ENCODE measurements at places on chromosomes 16 and 17. TPM values are rescaled to one million over a fixed set of nuclear protein-coding genes. Genes with fewer than 3 reads are reported as not detected.

DNA sequence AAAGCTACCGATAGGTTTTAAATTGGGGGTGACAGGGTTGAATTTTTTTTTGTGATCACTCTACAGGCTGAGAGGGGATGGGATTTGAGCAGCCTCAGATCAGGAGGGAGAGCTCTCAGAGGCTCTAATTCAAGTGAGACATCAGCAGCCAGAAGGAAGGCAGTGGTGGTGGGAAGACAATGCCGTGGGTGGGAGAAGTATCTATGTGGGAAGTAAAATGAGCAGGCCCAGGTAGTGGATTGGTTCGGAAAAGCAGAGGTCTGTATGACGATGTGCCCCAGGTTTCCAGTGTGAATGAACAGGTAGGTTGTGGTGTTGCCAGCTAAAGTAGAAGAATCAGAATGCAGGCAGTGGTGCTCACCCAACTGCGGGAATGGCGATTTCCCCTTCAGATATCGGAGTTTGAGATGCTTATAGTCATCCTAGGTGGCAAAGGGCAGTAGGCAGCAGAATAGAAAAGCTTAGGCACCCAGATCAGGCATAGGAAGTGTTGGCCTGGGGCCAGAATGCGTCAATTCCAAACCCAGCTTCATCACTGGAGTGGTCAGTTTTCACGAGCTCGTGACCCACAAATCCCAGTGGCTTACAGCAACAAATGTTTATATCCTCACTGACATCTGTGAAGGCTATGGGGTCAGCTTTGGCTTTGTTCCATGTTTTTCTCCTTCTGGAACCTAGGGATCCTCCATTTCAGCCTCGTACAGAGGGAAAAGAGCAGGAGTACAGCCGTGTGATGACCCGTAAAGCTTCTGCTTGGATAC lies 24.0 kb downstream of the MEOX1 start:
- DNase-seq: peak; percentile 58

GRCh38 chr16:86018487-86018886 lies 119.5 kb downstream of the IRF8 start:
- DNase-seq: peak; percentile 36

DNA sequence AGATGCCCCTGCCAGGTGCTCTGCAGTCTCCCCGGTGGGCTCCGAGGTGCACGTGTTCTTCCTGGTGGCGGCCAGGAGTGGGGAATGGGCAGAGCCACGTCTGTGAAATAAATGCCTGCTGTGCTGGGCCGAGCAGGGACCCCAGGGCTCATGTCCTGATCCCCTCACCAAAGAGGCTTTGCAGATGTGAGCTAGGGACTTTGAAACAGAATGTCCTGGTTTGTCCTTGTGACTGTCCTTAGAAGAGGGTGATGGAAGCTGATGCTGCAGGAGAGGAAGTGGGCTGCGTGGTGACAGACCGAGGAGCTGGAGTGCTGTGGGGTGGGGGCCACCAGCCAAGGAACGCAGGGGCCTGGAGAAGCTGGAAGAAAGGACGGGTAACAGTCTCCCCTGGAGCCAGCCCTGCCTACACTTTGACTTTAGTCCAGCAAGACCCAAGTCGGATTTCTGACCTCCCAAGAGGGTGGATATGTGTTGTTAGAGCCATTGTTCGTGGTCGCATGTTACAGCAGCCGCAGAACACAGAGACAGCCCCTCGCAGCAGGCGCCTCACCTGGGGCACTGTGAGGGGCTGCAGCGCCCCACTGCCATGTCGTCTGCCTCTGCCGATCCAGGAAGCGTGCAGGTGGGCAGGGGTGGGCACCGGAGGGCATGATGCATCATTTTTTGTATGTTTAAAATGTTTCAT lies 217.9 kb upstream of the CIBAR2 start:
- DNase-seq: no peak

- DNase-seq: no peak
Observed at GRCh38 chr17:81028506-81028858, 6.5 kb upstream of the BAIAP2 start.

DNA sequence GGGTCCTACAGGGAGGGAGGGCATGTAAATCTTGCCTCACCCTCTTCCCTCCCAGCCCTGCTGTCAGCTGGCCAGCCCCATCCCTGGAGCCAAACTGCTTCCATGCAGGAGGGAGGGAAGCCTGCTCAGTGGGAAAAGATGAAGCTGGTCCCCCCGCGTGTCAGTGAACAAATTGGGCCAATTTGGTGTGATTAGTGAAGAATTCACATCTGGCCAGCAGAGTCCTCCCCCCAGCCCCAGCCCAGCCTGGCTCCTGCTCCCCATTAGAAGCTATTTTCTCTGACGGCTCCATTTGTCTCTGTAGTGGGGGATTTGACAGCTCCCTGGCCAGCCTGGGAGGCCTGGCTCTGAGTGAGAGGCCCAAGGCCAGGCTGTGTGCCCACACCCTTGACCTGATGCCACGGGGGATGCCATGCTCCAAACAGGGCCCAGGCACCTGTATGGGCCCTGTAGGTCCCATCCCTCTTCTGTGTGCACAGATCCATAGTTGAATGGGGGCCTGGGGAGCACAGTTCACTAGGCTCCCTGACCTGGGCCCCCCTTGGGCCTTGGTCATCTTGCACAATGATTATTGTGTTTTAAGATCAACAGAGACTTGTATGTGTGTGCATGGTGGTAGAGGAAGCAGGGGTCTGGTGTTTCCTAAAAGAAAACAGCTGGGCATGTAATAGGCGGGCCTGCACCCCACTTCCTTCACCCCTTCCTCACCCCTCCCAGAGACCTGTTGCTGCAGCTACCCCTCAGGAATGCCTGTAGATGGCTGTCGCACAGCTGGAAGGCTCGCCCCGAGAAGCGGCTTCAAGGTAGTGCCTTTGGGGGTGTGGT lies 50.7 kb upstream of the TAC4 start:
- DNase-seq: no peak

GRCh38 chr16:10112021-10112420 lies 70.2 kb downstream of the GRIN2A start:
- DNase-seq: no peak

DNA sequence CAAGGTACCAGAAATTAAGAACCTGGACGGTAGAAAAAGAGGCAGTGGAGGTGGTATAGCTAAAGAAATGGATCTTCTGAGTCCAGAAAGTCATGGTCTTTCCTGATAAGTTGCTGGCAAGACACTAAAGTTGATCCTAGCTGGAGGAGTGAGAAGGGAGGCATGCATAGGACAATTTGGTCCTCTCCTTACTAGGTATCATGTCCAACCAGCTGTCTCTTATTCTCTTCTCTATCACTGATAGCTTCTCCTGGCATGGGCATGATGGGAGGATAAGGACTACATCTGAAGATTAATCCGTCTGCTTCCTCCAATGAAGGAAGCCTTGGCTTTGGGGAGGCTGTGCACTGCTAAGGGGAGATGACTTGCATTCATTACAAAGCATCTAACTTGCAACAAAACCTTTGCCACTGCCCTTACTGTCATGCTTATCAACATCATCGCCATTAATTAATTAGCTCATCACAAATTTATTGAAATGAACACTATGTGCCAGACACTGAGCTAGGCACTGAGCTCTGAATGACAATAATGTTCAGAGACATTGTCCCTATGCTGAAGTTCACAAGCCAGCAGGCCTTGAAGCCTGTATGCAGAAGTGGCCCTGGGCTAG lies 3.1 kb upstream of the FAM117A start:
- no peak for DNase-seq

DNA sequence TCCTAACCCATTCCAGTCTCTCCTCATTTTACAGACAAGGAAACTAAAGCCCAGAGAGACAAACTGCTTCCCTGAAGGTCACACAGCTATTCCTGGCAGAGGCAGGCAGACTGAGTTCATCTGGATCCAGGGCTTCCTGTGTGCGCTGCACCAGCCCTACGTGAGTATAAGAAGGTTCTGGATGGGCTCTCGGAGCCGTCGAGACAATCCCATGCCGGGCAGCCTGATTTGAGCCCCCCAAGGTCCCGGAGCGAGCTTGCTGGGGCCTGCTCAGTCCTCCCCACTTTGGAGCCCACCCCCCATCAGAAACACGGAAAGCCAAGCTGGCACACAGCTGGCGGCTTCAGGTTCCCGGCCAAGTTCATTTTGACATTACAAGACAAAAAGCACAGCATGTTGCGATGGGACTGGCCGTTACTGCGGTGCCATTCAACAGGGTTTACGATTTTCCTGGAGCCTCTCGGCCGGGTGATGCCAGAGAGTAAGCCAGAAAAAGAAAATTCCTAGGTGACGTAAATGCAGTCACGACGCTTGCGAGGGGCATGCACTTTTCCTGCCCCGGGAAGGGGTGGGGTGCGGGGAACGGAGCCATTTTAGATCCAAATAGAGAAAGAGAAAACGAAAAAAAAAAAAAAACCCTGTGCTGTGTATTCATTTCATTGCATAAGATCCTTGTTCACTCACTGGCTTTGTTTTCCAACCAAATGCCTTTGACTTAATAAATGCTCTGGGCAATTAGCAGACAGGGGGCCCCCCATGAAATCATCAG lies 167.1 kb upstream of the FOXF1 start:
- peak; percentile 95 for DNase-seq

- peak; percentile 97 for DNase-seq
Observed at GRCh38 chr16:86575754-86576557, 2.4 kb upstream of the FOXL1 start.

DNA sequence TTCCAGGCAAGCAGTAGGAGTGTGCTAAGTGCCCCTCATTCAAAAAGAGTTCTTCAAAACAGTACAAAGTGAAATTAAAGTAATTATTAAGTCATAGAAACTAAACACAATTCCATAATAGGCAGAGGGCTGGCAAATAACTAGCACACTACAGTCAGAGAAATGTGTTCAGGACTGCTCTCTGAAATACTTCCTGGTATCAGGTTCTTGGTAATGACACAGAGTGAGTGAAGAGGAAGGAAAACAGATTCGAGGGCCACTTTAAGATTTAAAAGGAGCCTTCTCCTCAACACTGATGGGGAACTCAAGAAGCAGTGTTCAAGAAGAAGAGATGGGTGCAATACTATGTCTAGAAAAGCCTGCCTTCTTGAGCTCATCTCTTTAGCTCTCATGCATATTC lies 139.2 kb downstream of the TOX3 start:
- no peak for DNase-seq

DNA sequence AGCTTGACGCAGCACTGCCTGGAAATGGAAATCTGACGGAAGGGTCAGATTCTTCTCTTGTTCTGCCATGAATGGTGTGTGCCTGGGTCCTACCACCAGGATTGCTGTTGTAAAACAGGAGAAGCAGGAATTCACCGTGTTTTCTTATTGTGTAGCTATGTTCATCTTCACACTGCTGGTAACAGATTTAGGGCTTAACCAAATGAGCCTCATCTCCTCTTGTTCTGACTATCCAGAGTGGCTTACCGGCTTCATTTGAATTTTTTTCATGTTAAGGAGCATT lies 97.3 kb upstream of the CHMP6 start:
- no peak for DNase-seq

DNA sequence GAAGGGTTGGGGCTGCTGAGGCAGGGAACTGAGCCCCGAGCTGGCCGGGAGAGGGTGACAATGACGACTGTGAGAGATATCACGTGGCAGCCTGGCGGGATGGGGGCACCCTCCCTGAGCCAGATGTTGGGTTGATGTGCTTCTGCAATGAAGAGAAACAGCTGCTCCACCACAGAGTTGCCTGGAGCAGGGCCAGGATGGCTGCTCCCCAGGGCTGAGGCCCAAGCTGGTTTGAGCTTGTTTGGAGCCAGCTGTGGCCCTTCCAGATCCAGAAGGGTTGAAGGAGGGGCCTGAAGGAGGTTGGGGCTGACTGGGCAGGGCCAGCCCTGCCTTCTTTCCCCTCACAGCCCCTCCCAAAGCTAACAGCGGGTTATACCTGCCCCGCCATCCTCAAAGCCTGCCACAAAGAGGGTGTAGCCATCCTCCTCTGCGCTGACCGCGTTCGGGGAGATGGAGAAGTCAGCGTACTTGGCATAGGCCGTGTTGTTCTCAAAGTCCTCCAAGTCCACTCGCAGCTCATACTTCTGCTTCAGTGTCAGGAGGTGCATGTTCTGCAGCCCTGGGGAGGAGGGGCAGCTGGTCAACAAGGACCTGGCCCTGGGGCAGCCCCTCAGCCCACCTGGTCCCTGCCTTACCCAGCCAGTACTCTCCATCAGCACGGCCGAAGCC lies 2.1 kb downstream of the MFAP4 start:
- peak; percentile 97 for DNase-seq

DNA sequence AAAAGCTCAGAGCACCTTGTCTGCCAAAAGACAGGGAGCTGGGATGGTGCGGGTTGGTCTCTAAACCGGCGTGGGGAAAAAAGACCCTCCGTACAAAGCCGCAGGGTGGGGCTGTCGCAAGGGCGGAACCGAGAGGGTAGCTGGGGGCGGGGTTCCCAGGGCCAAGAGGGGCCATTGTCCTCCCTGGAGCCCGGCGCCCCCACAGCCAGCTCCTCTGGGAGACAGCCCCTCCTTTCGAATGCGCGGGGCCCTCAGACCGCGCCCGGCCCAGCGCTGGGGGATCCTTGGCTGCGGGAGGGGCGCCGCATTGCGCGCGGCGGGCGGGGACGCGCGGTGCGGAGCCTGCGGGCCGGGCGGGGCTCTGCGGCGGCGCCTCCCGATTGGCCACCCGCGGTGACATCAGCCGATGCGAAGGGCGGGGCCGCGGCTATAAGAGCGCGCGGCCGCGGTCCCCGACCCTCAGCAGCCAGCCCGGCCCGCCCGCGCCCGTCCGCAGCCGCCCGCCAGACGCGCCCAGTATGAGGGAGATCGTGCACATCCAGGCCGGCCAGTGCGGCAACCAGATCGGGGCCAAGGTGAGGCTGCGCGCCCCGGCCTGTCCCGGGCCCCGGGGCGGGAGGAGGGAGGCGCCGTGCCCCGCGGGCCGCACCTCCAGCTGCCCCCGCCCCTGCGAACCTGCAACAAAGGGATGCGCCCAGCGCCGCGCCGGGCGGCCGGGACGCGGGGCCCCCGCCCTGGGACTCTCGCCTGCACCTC lies at the start of gene TUBB3:
Gene TUBB3 (plus strand): TSS at position 459 of the 756 bp plus-strand sequence. CDS start 60 bp downstream, at position 519.
- DNase-seq: peak; percentile 79

DNA sequence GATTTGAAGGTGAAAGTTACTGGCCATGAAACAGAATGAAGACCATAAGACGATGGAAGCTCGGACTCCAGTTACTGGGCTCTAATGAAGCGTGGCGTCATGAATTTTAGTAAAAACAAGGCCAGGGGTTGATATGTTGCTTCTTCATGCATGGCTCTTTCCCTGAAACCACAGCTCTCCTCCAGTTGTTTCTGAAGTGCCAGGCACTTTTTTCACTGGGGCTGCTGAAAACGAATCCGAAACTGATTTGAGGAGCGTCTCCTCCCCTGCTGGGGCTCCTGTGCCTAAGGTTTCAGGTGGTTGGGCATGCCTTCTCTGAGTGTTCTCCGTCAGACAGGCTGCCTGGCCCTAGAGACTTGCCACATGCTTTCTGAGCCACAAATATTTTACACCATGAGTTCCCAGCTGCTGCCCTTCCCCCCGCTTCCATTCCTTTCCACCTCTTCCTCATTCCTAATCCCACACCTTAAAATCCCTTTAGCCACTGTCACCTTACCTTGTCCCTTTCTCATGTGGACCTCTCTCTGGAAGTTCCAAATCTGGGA lies 3.7 kb upstream of the MYL4 start:
- DNase-seq: peak; percentile 84

Gene ACOX1
- 79.9 TPM for total RNA-seq

Gene DNAJA3
- total RNA-seq: 50.1 TPM

Gene HIGD1B
- total RNA-seq: not detected

Gene SETD6
- total RNA-seq: 8.2 TPM

Gene BRICD5
- total RNA-seq: 1.6 TPM

Gene KRT39
- total RNA-seq: not detected

Gene MT1F
- total RNA-seq: not detected

Gene NXN
- total RNA-seq: 124 TPM

Gene YBX2
- total RNA-seq: not detected

Gene PRAC1
- total RNA-seq: not detected

Gene CA7
- not detected for total RNA-seq
